ENCODE measurements at places on chromosomes 16 and 17.

GRCh38 chr16:67713647-67714273, 5.4 kb downstream of the GFOD2 start:
- no peak for DNase-seq

DNA sequence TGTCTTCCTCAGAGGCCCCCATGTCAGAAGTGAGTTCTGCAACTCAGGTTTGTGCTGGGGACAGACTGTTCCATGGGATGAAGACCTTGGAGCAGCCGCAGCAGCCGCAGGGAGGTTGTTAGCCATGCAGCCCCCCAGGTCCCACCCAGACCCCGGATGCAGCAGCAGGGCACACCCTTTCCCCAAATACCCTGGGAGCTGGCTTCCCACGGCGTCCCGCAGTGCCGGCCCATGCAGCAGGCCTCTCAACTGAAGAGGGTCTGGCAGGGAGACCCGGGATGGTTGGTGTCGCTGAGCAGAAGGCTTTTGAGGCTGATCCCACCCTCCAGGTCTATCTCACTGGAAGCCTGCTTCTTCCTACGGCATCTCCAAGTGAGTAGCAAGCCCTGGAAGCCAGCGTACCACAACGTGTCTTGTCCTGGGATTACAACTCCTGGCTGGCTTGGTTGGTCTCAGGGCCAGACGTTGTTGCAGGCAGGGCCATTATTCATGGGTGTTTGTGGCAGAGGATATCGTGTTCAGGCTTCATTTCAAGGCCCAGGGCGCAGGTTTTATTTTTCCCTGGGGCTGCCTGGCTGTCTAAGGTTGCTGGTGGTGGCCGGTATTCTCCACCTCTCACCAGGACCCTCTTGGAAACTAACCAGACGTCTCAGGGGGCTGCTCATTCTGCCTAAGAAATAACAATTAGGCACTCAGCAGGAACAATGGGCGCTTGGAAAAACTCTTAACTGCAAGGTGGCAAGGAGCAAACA, 223.2 kb downstream of the C16orf95 start:
- DNase-seq = no peak

DNA sequence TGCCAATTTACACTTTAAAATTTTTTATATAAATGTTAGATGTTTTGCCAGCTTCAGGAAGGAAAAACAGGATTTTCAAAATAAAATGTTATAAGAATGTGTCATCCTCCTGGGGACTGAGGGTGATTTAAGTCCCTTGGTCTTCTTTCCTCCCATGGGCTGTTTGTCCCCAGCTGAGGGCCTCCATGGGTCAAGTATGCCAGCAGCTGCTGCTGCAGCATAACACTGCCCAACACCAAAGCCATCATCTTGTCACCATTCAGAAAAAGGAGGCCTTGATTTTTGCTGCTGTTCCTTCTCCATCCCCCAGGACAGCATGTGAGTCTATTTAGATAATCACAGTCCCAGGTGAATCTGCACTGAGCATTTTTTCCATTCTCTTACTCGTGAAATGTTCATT, 188.5 kb downstream of the LGALS9B start:
- DNase-seq = no peak

DNA sequence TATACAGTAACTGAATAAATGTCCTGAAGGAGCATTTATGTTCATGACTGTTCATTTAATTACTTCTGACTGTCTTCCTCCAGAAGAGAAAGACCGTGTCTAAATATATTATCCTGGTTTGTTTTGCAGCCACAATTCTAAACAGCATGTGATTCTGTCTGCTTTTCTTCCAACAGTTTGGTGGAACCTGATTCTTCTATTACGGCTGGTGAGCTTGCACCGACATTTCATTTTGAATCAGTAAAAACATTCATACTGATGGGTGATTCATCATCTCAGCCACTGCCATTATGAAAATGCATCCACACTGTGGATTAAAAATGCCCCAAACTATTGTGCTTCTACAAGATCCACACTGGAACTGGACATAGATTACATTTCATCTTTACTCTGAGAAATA, 16.9 kb downstream of the KNOP1 start:
- DNase-seq = no peak

DNA sequence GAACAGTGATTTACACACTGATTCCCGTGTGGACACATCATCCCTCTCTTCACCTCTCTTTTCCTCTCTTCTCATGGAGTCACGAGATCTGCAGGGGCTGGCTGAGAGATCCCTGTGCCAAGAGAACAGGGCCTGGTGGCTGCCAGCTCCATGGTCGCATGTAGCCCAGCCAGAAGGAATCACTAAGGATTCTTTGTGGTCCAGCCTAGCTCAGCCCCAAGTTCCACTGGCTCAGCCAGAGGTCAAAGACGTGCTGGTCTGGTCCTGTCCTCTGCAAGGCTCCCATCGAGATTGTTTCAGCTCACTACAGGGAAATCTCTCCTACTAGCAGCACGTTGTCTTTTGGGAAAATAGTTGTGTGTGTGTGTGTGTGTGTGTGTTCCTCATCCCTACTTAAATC, 66.4 kb downstream of the NDEL1 start:
- DNase-seq = no peak

DNA sequence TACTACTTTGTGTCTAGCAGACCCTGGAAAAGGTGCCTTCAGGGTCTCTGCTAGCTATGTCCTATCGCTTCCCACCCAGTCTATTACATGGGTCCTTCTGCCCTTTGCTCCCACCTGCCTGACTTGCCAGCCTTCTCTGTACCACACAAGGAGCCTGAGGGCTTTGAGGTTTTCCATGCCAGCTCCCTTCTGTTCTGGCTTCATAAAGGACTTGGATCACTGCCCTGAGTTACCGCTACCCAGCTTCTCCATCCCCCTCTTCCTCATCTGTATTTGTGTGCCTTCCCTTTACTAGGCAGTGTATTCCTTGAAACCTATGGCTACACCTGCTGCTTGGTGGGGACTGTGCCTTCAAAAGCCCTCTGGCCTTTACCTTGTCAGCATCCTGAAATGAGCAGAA, 19.6 kb upstream of the LLGL1 start:
- no peak for DNase-seq

DNA sequence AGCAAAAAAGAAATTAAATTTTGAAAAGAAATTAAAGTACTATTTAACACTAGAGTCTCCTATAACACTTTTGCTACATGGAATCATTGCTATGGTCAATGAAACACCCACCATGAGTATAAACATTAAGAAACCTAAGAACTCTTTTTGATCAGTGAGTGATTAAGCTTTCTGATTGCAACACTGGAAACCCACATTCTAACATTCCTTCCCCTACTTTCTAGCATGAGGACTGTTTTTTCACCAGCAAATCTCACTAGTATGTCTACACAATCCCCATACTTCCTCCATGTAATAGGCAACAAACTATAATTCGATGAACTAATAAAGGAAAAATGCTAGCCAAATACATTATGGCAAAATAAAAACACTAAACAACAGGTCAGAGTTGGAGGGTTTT, 54.7 kb downstream of the SKAP1 start:
- no peak for DNase-seq

DNA sequence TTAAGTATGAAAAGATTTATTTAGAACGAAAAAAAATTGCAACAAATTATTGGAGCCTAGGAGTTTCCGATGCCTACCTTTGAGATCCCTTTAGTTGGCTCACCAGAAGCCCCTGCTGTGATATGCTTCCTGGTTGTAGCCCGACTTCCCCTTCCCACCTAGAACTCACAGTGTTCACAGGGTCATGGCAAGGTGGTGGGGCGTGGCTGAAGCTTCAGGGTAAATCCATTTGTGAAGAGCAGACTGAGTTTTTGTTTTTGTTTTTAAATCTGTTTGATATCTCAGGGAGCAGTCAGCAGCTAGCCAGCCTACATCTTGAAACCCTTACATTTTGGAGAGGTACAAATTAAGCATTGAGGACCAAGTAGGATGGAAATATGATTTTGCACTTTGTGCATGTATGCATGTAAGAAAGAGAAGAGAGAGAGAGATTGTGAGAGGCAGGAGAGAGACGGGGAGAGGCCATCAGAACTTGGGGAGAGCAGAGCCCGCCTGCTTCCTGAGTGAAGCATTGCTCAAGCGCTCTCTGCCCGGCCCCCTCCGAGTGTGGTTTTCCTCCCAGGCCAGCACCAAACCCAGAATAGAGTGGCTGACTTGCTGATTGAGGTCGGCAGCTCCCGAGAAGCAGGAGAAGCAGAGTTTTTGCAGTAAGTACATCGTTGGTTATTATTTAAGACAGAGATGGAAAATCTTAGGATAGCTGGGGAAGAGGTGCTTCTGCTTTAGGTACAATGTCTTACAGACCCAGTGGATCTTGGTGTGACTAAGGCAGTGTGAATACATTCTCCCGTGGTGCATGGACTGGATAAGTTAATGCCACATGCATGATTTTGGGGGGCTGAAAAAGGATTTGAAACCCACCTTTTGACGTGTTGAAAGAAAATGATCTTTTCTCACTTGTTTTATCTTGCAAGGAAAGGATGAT, 64.2 kb downstream of the SPECC1 start:
- peak; percentile 55 for DNase-seq

DNA sequence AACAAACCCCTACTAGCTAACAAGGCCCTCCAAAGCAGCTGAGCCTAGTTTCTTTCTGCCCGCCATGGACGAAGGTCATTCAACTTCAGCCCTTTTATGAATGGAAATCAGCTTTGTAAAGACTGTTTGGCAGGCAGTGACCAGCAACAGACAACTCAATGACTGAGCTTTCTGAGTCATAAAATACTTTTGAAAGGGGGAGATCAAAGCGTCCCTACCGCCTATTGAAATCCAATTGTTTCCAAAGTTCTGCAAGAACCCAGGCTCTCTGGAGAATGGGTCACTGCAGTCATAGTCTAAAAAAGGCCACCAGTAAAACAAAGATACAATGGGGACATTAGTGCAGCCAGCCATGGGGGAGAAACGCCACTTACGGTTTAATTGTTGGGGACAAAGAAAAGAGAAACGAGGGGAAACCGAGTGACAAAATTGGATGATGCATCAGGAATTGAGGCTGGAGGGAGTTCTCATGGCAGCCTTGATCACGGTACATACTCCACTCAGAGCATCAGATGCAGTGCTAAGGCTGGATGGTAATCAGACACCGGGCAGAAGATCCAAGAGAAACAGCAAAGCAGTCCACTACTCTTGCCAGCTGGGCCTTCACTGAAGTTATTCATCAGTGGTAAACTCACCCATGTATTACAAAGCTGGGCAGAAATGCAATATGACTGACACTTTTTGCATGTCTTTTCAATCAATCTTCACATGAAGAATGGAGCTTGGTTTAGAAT, 9.8 kb downstream of the ADAMTS18 start:
- no peak for DNase-seq

- no peak for DNase-seq
These were observed 13.3 kb downstream of the JPH3 start for GRCh38 chr16:87615621-87616041.

GRCh38 chr17:49764559-49765180, 739 bp upstream of the FAM117A start:
- DNase-seq = no peak

GRCh38 chr16:63745456-63745855, 1376.4 kb downstream of the CDH11 start:
- DNase-seq = no peak

GRCh38 chr16:54281535-54282201, 4.9 kb downstream of the IRX3 start:
- DNase-seq = no peak

- DNase-seq = no peak
These were observed 7.1 kb upstream of the DCAF7 start for GRCh38 chr17:63542942-63543821.

GRCh38 chr16:61892531-61892930, 143.7 kb downstream of the CDH8 start:
- no peak for DNase-seq

- DNase-seq = no peak
These were observed 13.7 kb upstream of the PRKCB start for GRCh38 chr16:23821875-23822688.

GRCh38 chr17:74761931-74762330, 13.5 kb downstream of the NHERF1 start:
- DNase-seq = no peak

- peak; percentile 81 for DNase-seq
These were observed 7.5 kb downstream of the EPOP start for GRCh38 chr17:38667099-38667786.

DNA sequence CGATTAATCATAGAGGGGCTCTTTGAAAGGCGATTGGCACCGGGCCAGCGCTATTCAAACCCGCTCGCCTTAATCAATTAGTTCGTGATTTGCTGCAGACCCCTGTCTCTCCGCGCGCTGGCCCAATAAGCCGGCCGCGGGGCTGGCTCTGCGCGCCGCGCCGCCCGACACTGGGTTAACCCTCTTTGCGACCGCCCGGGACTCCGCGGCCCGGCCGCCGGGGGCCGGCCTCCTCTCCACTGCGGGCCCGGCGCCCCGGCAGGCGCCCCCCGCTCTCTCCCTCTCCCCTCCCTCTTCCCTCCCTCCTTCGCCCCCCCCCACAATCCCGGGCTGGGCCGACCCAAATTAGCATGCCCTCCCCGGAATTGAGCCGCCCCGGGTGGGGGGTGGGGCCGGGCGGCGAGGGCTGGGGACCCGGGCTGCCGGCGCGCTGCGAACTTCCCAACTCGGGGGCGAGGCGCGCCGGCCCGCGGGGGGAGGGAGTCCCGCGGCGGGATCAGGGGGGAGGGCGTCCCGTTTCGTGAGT, 428 bp upstream of the SALL1 start:
- no peak for DNase-seq

DNA sequence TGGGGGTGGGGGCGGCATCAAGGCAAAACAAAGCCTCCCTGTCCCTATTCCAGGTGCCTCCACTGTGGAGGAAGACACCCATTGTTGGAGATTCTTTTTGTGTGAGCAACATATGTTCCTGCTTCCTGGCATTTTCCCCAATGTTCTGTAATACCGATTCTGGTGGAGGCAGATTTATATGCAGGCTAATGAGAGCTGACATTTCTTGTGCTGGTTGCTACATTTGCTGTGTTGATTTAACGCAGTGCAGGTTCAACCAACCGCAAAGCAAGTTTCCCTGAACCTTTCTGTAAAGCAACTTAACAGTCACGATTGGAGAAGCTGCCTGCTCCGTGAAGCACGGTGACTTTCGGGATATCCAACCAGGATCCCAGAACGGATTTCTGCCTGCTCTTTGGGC, 260.5 kb downstream of the CBLN1 start:
- no peak for DNase-seq

- DNase-seq = peak; percentile 38
These were observed 25.0 kb upstream of the KCNJ2 start for GRCh38 chr17:70144260-70144846.

GRCh38 chr17:15392326-15392741, 50.9 kb upstream of the TEKT3 start:
- DNase-seq = peak; percentile 18

DNA sequence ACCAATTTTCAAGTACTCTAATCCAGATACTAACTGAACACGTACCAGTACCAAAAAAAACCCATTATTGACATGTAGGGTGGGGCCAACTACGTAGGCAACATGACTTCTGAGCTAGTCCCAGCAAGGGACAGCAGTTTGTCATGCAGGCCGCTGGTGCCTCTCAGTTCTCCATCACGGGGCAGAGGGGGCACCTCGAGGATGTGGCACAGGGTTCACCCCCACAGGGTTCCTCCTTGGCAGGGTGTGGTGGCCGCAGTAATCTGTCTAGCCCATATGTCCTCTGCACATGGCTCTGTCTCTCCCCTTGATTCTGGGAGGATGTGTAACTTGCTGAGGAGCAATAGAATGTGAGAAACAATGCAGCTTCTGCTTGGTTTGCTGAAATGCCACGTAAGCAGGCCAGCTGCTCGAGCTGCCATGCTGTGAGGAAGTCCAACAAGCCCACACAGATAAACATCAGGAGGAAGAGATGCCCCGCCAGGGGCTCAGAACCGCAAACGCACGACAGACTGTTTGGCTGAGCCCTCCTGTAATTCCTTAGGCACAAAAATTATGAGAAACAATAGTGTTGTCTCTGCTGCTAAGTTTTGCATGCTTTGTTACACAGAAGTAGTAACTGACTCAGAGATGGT, 62.4 kb downstream of the NT5M start:
- no peak for DNase-seq
